Activated T-cell treated with anti-CD3 and anti-CD28 coated beads for 1 hour (primary cell): ENCODE measurements at places on chromosomes 2 and 18.

- no peak for DNase-seq
These were observed 1.3 kb upstream of the BAZ2B start for GRCh38 chr2:159617646-159618045.

- no peak for DNase-seq
These were observed 484 bp upstream of the DARS1 start for GRCh38 chr2:135985826-135986393.

GRCh38 chr2:147916723-147917122, 71.9 kb downstream of the ACVR2A start:
- DNase-seq = no peak

DNA sequence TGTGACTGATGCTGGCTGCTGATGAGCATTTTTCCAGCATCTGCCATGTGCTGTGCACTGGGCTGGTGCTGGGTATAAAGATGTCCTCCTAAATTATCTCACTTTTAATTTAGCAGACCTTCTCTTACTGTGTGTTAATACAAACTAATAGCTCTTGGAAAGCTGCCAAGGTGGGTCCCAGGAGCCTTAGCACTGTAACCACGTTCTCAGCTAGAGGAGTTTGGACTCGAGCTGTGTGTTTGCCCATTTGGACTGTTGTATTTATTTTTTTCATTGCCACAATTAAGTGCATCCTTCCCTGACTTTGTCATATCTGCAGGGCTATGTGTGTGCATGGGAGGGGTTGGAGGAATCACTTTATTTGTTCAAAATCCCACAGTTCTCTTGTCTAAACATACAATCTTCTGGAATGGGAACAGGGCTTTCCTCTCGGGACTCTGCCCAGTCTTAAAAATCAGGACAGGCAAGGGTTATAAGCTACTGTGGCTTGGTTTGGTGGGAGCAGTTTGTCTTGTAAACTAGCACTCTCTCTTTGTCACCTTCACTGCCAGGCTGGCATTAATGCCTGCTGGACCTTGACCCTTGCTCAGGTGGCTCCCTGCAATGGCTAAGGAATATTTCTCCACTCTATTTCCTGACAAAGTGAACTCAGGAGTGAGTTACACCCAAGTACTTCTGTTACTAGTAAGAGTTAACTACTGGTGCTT, 129.7 kb upstream of the MGAT5 start:
- DNase-seq = no peak

- no peak for DNase-seq
These were observed 28.1 kb upstream of the SCYGR2 start for GRCh38 chr2:227570615-227571014.

- DNase-seq = no peak
These were observed 16.2 kb downstream of the HNMT start for GRCh38 chr2:137980459-137980858.

DNA sequence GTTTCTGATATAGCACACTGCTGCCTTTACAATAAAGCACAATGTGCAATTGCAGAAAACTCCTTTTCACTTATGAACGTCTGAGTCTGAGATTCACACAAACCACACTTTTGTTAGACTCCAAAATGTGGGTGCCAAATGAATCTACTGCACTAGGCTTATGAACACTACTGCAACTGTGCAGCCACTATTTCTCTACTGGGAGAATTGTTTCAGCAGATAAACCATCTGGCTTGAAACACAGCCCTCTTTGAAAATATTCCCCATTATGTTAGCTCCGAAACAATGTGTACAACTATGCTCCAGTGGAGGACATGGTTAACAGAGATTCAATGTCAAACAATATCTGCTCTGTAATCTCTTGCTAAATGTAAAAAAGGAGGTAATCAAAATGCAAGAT, 188.7 kb upstream of the ZEB2 start:
- no peak for DNase-seq

DNA sequence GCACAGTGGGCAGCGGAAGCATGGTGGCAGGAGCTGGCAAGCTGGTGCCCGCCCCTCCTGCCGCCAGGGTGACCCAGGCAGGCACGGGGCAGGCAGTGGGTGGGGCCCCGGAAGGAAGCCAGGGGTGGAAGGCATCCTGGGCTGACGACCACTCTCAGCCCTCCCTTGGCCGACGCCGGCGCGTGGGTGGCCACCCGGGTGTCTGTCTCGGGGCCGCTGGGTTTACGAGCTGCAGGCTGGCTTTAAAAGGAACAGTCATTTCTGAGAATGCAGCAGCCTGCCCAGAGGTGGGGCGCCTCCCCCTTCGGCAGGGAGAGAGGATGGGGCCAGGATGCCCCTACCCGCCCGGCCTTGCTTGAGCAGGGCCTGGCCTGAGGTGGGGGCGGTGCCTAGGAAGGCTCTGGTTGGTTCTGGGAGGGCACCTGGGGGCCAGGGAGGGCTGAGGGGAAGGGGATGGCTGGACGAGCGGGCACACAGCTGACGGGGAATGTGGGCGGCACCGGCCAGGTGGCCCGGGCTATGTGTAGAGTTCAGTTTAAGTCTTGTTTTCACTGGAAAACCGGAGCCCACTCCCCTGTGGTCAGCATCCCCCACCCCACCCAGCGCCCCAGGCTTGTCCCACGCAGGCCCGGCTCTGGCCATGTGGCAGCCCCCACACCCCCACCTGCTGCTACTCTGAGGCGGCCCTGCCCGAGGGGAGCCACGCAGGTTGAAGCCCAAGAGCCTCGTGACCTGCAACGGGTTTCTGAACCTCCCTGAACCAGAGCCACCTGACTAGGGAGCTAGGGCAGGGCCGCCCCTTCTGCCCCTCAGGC, 6.3 kb downstream of the BOK start:
- DNase-seq = no peak

DNA sequence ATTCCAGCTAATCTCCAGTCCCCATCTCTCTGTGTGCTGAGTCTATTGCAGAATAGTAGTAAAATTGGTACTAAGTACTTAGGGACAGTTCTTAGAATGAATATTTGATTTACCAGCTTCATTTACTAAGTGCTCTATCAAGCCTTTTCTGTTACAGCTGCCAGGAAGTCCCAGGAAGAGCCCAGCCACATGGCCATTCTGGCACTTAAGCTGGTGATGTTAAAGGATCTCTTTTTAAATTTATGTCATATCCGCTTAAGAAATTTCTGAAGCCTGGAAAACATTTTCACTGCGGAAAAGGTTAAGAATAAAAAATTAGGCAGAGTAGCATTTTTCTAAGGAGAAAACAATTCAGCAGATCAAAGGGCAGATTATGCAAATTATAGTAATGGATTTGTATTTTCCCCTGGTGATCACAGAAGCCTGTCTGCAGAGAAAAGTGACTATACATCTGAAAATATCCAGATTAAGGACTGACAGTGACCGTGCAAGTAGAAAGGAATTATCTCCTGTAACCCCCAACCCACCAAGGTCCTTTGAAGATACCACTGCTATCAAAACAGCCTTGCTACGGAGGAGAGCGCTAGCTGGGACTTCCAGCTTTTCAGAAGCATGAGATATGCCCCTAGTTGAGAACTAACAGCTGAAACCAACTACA, 260.8 kb downstream of the SH3BP4 start:
- no peak for DNase-seq

- no peak for DNase-seq
These were observed 53.0 kb upstream of the ASAP2 start for GRCh38 chr2:9153643-9153980.

DNA sequence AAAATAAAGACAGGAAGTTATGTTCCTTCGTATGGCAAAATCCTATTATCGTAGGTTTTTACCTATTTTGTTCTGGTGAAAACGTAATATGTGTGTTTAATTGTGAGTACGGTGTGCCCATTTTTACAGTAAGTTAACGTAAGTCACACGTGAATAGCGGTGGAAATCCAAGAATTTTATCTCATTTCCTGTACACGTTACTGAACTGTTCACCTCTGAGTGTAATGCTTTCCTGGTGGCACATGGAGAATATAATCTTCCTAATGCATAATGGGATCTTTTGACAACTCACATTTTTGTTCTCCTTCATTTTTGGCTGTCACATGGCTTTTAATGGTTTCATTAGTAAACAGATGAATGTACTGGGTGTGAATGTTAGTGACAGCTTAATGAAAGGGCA, 28.2 kb downstream of the BCL2L11 start:
- no peak for DNase-seq

- DNase-seq = no peak
These were observed 10.6 kb downstream of the HSBP1L1 start for GRCh38 chr18:79975043-79975442.

DNA sequence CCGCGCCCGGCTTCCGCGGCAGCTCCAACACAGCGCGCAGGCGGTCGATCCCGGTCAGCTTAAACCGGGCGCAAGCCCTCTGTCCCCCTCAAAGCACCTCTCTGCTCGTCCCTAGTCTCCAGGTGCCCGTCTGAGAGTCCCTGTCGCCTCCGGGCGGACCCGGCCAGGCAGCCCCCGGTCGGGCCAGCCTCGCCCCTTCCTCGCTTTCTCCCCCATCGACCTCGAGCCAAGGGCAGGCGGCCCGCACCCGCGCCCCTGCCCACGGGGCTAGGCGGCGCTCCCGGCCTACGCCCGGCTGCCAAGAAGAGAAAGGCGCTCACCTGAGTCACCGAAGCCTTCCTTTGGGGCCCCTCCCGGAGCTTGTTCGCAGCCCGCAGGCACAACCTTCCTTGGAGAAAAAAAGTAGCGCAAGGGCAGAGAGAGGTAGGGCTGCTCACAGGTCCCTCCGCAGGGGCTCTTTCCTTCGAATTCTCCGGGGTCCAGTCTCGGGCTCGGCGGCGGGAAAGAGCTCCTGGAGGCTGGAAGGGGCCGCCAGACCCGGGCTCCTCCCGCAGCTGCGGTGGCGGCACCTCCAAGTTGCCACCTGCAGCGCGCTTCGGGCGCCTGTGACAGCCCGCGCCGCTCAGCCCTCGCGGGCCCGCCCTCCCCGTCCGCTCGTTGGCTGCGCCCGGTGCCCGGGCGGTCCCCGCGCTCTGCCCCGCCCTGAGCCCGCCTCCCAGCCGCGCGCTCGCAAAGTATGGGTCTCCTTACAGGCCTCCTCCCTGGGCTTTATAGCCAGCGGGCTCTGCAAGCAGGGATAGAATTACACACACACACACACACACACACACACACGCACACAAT, 86.5 kb upstream of the EPB41L3 start:
- no peak for DNase-seq

DNA sequence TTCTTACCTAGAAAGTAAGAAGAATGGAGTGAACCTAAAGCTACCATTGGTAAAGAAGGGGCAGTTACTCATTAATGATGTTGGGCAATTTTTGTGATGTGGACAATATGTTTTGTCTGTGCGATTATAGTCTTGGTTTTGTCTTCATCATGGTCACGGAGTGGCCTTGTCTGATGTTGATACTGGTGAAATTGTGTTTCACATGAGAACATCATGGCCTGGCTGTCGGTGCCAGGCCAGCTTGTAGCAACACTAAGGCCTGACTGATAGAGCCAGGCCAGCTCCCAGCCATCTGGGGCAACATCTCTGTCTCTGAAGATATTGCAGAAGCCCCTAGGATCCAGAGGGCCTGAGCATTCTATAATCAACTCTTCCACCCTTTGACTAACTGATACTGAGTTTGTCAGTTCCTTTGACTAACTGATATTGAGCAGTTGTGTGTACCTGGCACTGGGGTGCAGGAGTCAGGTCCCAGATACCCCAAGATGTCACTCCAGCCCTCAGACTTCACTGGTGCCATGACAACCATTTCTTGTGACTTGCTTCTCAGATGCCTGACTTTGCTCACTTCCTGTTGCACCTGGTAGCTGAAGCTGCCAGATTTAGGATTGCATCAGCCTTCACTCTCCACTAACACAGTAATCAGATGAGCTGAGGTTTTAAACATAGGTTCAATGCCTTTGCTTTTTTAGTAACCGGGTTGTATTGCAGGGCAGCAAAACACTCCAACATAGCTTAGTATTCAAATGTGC, 62.5 kb downstream of the RPIA start:
- no peak for DNase-seq

- no peak for DNase-seq
These were observed 23.7 kb downstream of the METTL8 start for GRCh38 chr2:171410101-171410500.

DNA sequence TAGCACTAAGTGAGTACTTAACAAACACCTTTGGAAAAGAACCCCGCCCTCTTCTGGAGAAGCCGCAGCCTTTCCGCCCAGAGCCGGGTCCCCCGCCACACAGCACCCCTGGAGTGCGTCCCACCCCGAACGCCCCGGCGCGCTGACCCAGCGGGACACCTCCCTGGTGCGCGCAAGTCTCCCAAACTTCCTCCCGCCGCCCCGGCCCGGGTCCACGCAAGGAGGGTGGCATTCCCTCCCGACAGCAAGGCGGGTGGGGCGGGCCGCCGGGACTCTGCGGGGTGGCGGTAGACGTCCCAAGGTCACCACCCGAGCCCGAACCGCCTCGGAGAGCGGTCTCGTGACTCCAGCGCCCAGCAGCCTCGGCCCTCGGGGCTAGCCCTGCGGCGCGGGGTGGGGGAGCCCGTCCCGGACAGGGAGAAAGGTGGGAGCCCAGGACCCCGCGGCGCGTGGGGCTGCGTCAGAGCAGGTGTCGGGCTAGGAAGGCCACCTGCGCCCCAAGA, 598 bp downstream of the CCDC93 start:
- no peak for DNase-seq

DNA sequence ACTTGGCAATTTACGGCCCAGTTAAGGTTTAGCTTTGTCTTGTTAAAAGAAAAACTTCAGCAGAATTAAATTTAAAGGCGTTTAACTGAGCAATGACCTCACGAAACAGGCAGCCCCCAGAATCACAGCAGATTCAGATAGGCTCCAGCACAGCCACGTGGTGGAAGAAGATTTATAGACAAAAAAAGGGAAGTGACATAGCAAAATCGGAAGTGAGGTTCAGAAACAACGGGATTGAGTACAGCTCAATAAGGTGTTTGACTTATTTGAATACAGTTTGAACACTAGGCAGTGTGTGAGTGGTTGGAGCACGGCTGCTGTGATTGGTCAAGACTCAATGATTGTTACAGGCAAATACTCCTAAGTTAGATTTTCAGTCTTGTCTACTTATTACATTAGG, 79.8 kb downstream of the MOGAT1 start:
- DNase-seq = no peak

GRCh38 chr18:41745166-41746049, 209.6 kb upstream of the PIK3C3 start:
- DNase-seq = no peak

DNA sequence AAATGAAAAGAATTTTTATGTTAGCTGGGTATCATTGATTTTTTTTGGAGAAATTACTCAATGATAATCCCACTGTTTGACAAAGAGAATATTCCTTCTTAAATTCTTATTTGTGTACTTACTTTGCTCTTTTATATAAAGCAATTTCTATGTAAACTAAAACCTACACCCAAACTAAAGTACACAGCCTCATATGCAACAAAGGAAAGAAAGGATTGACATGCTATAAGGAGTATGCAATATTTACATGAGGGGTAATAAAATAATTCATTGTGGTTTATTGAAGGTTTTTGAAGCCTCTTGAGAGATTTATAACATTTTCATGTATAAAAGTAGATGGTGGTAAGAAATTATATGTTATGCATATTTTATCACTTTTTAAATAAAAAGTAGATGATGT, 368.5 kb downstream of the CDH7 start:
- no peak for DNase-seq

DNA sequence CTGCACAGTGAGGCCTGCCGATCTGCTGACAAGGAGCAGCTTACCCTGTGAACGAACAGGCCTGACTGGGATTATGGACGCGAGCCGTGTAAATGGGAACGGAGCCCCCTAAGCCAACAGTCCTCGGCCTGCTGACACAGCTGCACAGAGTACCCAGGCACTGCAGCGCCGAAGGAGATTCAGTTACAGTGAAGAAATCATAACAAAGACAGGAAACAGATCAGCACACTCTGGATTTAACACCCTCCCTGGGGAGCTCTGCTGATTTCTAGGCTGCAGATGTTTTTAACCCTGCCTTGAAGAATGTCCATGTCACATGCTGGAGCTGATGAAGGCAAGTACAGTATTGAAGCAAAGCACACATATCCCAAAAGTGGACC, 43.4 kb downstream of the COLEC12 start:
- no peak for DNase-seq
